Activated naive CD4-positive, alpha-beta T cell (primary cell): ENCODE measurements at places on chromosomes 3 and 15.

- DNase-seq: no peak
These were observed 723 bp upstream of the DRD3 start for GRCh38 chr3:114179575-114179974.

- DNase-seq: no peak
These were observed at the start of gene THBS1 for GRCh38 chr15:39580485-39581241. THBS1 (plus strand) TSS chr15:39581079; CDS start chr15:39581858, 779 bp downstream.

DNA sequence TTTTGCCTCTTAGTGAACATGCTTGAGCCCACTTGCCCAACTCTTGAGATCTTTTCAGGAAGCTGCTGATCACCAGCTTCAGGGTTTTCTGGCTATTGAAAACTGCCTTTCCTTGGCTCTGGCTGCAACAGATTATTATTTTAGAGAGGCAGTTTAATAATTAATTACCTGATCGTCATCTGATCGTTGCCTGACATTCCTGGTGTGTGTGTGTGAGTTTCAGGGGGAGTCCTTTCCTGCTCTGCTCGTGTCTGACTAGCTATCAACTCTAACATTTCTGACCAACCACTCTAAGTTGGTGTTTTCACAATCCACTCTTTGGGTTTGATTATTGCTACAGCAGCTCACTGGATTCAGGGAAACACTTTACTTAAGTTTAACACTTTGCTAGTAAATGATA lies 84.3 kb upstream of the SPATA16 start:
- no peak for DNase-seq

- no peak for DNase-seq
These were observed 153.9 kb downstream of the PDZRN3 start for GRCh38 chr3:73470860-73471259.

DNA sequence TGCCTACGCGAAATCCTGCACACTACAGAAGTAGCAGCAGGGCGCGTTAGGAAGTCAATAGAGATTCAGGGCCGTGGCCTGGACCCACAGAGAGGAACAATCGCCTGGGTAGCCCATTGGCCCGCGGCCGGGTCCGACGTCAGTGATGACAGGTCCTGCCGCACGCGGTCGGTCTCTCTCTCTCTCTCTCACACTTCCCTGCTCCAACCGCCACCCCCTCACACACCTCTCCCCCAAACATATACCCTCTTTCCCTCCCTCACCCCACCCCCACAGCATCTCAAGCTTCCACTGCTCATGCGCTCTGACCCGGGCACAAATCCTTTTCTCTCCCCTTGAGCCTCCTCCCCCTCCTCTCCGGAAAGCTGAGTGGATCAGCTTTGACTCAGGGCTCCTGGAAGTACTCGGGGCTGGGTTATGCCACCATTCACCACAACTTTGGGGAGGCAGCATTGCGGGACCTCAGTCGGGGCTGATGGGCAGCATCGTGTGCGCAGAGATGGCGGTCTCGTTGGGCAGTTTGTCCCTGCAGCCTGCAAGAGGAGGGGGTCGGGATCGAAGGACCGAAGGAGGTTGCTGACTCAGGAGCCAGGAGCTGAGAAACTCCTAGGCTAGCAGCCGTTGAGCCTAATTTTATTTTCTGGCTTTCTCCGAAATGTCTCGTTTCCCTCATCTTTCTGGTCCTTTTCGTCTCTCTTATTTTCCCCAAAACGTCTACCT lies 9.0 kb downstream of the ZIC4 start:
- DNase-seq: no peak

GRCh38 chr3:21520106-21520963 lies 230.7 kb downstream of the ZNF385D start:
- DNase-seq: no peak

GRCh38 chr15:40055576-40056293 lies 16.8 kb upstream of the SRP14 start:
- no peak for DNase-seq
